RWPE1 (cell line): ENCODE measurements at places on chromosomes 4 and X.

GRCh38 chr4:128311659-128312403 lies 24.2 kb upstream of the PGRMC2 start:
- DNase-seq, result no peak

DNA sequence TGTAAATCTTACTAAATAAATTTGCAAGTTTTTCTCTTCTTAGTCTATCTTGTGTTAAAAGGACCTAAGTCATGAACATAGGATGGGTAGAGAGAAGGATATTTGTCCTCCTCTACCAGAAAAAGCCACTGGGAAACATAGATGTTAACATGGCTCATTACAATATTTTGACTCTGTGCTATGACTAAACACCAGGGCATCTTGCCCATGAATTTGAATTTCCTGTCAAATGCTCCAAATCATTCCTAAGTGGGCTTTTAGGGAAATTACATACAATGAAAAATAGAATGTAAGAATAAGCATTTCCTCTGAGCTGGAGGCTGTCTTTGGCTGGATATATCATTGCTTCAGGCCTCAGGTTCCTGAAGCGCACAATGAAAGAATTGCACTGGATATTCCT lies 39.1 kb downstream of the ANOS1 start:
- no peak for DNase-seq

- no peak for DNase-seq
These were observed 132.7 kb downstream of the PALLD start for GRCh38 chr4:168629566-168629965.

DNA sequence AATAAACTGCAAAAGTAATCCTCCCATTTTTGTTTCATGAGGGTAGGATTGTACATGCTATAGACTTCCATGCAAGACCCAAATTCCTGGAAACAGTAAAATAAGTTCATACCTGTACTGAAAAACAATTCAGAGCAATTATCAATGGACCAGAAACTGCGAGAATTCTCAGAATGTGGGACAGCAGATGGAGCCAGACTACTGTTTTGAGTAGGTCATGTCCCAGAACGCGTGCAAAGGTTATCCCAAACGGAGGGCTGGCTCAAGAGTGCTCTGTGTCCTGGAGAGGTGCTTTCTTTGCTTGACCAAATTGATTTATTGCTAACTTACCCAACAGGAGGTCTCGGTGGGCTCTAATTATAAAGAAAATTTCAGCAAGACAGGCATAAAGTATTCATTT lies 1.7 kb upstream of the MAGEH1 start:
- no peak for DNase-seq

DNA sequence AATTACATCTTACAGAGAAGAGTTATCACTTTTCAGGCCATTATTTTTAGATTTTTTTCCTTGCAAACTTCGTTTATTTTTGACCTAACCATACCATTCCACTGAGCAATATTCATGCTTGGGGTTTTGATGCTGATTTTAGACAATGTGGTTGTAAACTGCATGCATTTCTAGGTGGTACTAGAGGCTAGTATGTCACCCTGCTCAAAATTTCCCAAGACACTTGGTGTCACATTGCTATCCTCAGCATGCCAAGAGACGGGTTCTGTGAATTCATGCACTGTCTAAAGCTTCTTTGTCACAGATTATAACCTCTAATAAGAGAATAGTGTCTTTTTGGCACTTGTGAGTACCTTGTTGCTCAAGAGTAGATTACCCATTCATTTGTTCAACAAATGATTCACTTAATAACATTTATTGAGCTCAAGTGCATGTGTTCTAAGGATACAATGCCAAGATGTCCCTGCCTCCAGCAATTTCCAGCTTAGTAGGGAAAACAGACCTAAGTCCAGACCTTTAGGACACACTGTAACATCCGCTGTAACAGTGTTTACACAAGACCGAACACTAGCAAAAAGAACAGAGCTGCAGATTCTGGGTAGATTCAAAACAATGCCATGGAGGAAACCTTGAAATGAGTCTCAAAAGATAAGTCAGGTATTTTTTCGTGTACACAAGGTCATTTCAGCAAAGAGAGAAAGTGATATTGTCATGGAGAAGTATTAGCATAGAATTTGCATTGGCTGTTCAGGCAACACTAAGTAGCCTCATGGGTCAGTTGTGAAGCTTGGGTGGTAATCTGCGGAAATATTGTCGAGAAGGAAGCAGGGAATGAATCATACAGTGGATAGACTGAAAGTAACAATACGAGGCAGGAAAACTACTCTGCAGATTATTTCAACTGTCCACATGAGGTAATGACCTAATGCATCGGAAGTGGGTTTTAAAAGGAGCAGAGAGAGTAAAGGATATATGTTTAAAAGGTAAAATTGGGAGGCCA lies 515.1 kb upstream of the ZFP42 start:
- no peak for DNase-seq

- DNase-seq, result no peak
These were observed 218.8 kb downstream of the MAGEB17 start for GRCh38 chrX:16386126-16386525.

DNA sequence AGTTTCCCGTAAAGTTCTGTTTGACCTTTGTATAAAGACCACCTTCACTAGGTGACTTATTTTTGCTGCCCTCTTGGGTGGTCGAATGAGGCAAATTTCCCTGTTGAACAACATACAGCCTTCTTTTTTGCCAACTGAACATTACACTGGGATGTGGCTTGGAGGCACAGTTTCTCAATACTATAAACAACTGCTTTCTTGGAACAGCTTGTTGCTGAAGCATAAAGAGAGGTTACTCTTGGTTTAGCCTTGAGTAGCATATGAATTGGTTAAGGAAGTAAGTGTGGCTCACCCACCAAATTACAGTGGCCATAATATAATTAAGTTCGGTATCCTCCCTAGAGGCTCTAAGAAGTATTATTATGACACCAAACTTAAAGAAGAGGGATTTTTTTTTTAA lies 40.0 kb downstream of the HHIP start:
- no peak for DNase-seq

- DNase-seq, result no peak
These were observed 54.4 kb downstream of the NBDY start for GRCh38 chrX:56783450-56783831.

DNA sequence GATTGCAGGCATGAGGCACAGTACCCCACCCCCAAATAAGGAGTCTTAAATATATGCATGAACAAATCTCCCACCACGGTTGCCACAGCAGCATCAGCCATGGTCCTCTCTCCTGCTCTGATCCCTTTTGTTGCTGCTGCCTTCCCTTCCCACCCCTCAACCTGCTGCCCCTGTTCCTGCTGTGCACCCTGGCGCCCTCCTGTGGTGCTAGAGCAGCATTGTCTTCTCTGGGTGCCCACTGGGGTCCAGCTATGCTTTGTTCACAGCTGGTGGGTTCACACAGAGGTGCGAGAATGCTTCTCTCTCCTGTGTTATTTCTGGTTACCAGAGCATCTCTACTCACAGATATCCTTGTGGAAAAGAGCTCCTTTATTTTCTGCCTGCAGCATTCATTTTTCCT lies 116.2 kb downstream of the GATB start:
- peak; percentile 13 for DNase-seq

DNA sequence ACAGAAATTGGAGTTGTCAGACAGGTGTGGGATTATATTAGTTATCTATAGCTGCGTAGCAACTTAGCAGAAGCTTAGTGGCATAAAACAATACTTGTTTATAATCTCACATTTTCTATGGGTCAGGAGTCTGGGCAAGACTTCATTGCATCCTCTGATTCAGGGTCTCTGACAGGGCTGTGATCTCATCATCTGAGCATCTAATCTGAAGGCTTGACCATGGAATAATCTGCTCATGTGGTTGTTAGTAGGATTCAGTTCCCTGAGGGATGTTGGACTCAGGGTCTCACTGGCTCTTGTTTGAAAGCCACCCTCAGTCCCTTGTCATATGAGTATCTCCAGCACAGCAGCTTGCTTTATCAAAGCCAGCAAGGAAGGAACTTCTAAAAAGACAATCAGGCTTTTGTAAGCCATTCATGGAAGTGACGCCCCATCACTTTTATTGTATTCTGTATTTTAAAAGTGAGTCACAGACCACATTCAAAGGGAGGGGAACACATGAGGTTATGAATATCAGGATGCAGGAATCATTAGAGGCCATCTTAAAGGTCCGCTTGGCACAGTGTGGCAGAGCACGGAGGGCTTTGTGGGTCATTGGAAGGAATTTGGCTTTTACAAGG lies 37.2 kb upstream of the FAM9B start:
- no peak for DNase-seq

- no peak for DNase-seq
These were observed 106.8 kb upstream of the NKX1-1 start for GRCh38 chr4:1512738-1513660.

GRCh38 chr4:176187624-176188023 lies 7.8 kb downstream of the SPATA4 start:
- DNase-seq, result peak; percentile 34

DNA sequence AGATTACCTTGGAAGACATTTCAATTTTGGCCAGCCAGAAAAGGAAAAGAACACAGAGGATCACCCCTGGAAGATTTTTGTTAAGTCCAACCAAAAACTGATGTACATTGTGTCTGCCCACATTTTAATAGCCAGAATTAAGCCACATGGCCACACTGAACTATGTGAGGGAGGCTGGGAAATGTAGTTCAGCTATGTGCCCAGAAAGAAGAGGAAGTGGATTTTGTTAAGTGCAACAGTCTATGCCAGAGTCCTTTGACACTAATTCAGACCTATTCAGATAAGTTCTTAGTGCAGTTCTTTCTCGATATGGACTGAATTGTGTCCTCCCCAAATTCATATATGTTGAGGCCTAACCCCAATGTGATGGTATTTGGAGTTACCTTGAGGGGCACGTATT lies 18.4 kb downstream of the PRPS1 start:
- DNase-seq, result no peak

- no peak for DNase-seq
These were observed 174.8 kb upstream of the KLF8 start for GRCh38 chrX:56057325-56057724.

- no peak for DNase-seq
These were observed 147.8 kb downstream of the GRIA3 start for GRCh38 chrX:123331859-123332258.

GRCh38 chr4:82652062-82652461 lies 90.3 kb upstream of the TMEM150C start:
- peak; percentile 4 for DNase-seq

DNA sequence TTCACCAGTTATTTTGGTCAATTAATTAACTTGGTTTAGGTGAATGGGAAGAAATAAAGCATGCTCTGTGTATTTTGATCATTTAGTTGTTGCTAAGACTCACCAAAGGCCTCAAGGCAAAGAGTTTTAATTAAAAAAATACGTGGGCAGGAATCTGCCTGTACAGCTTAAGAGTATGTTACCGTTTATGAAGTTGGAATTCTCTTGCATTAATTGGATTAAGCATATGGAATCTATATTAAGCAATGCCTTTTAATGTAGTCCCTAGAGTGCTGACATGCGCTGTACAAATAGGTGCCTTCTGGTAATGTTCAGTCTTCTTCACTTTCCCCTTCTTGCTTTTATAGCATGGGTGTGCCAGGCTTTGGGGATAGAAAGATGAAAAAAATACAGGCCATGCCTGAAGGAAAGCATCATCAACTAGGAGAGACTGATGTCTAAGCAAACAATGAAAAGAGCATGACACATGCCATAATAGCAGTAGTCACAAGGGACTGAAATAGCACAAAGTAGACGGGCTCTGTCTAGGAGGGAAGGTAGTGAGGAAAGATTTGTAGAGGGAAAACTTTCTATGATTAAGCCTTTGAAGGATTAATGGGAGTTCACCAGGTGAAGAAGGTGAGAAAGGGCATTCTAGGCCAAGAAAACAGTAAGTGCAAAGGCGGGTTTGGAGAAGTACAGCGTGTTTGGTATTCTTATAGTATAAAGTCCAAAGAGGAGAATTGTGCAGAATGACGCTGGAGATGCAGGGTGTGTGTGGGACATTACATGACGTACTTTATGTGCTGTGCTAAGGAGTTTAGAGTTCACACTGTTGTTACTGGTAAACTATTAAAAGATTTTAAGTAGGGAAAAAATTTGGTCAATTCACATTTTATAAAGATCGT lies 226.1 kb upstream of the ANXA3 start:
- no peak for DNase-seq

DNA sequence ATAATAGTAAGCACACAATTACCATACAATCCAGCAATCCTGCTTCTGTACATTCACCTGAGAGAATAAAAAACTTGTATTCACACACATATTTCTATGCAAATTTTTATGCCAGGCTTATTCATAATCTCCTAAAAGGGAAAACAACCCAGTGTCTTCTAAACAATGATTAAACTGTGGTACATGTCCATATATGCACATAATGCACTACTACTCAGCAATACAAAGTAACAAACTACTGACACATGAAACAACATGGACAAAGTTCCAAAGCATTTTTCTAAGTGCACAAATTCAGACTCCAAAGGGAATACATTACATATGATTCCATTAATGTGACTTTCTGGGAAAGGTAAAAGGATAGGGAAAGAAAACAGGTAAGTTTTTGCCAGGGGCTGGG lies 18.0 kb upstream of the FMR1 start:
- DNase-seq, result no peak

GRCh38 chr4:7335344-7336066 lies 99.2 kb downstream of the PSAPL1 start:
- peak; percentile 25 for DNase-seq

DNA sequence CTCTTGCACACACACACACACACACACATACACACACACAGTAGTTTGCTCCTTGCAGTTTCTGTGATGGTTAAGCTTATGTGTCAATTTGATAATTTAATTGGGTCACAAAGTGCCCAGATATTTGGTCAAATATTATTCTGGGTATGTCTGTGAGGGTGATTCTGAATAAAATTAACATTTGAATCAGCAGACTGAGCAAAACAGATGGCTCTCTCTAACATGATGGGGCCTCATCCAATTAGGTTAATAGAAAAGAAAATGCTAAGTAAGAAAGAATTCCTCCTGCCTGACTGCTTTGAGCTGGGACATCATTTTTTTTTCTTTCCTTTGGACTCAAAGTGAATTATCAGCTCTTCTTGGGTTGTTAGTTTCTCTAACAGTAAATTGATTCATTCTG lies 191.2 kb upstream of the INTU start:
- DNase-seq, result no peak

GRCh38 chrX:134732676-134733075 lies 74.4 kb upstream of the PLAC1 start:
- no peak for DNase-seq
